ENCODE measurements at places on chromosomes 6 and 20. TPM values are rescaled to one million over a fixed set of nuclear protein-coding genes. Genes with fewer than 3 reads are reported as not detected.

The SLC26A8 gene
- total RNA-seq = not detected

The LTB gene
- 1,185 TPM for total RNA-seq

The PDSS2 gene
- 11.8 TPM for total RNA-seq

The TGM3 gene
- not detected for total RNA-seq

The RAET1L gene
- total RNA-seq = not detected

The C4B gene
- 5.0 TPM for total RNA-seq

The POPDC3 gene
- not detected for total RNA-seq

The CST5 gene
- total RNA-seq = not detected

The RTF2 gene
- total RNA-seq = 121 TPM

- DNase-seq = no peak
Measured at GRCh38 chr6:105292689-105293339, 110.1 kb downstream of the PREP start.

DNA sequence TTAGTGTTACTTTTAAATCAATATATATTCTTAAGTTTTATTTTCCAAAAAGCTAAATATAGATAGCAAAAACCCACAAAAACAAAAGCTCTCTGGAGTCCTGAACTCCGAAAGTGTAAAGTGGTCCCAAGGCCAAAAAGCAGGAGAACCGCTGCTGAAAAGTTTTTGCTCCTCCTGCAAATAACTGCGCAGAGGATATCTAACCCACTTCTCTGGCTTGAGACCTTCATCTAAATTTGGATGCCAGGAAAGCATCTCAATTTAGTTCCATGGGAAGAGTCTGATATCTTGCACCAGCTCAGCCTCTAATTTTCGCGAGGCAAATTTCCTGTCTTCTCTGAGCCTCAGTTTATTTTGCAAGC is 523 bp downstream of the MRPS10 start:
- no peak for DNase-seq

DNA sequence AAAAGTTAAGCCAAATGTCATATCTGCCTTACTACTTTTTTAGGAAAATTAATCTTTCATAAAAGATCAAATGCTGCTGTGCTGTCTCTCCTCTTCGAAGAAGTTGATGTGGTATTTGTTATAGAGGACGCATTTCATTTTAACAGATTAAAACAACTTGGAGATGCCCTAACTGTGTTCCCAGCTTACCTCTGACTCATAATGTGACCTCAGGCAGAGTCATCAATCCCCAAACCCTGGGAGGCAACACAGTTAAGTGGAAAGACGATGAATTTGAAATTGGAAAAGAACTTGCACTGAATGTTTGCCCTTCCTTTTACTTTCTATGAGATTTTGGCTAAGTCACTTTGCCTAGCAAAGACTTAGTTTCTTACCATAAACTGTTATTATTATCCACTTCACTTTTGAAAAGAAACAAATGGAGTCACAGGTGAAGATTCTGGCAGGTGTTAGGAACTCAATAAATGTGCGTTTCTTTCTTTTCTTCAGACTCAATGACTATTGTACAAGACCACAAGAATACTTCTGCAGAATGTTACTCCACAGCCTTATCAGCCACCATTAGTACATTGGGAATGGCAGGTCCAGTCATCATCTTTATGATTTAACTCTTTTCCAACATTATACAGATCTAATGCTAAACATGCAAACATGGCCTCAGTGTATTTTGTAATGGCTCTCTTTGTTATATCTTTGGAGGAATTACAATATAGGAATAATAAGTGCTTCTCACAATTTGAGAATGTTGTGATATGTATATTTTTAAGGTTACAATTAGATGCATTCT is 102.6 kb downstream of the COL21A1 start:
- DNase-seq = no peak

GRCh38 chr6:168227840-168228239 is 91.7 kb downstream of the DACT2 start:
- DNase-seq = no peak

DNA sequence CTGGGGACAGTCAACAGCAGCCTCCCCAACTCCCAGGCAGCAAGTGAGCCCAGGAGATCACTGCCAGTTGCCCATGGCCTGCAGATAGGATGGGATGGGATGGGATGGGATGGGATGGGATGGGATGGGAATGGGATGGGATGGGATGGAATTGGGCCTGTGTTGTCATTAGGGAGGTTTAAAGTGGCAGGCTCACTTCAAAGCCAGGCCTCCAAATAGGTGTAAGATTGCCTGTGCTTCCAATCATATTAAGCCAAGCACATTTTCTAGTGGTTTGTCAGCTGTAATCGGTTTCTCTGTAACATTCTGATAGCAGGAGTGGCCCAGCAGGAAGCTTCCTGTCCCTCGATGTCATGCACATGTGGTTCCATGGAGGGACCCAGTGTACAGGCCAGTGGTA is 82.7 kb upstream of the NXT1 start:
- DNase-seq = no peak

- no peak for DNase-seq
Measured at GRCh38 chr20:11145616-11146015, 471.8 kb upstream of the JAG1 start.

DNA sequence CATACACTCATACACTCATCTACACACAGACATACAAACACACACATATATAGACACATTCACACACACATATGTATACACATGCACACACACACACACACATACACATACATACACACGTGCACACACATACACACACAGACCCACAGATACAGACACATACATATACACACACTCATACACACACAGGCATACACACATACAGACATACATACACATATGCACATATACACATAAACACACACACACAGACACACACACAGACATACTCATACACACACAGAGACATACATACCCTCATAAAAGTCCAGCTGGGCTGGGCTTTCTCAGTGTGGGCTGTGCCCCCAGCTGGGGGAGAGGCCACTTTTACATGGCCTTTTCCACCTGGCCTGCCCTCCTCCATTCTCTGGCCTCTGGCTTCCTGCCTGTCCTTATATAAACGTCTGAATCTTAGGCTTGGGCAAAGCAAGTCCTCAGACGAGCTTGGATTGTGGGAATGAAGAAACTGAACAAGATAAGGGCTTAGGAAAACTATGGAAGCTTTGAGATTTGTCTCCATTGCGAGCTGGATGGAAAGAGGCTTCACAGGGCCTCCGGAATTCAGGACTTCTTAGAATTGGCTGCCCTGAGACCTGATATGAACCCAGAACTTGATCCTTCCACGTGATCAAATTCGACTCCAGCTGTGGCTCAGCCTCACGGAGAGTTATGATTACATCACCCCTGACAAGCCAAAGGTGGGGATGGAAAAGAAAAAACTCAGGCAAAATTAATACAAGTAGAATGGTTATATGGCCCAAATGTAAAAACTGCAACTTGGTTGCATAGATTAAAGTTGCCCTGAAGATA is 22.5 kb upstream of the CST3 start:
- DNase-seq = no peak

GRCh38 chr6:108113557-108114519 is 39.3 kb upstream of the OSTM1 start:
- DNase-seq = peak; percentile 23

- DNase-seq = no peak
Measured at GRCh38 chr6:93183531-93183972, 235.8 kb downstream of the EPHA7 start.

- DNase-seq = no peak
Measured at GRCh38 chr6:11434565-11435326, 102.8 kb upstream of the TMEM170B start.

DNA sequence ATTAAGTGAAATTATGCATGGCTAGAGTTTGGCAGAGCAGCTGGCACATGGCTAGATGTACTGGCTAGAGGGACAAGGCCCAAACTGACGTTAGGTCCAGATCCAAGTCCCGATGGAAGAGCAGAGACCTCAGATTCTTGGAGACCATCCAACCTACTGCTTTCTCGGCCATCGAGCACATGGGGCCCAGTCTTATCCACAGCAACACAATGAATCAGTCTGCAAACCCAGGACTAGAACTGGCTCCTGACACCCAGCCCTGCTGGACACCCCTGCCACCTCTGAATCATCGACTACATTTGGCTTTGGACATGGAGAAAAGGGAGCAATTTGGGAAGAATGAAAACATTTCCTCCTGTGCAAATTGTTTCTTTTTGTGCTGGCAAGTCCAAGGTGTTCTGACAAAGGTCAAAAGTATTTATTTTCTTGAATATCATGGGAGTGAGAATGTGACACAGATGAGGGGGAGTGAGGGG is 23.9 kb upstream of the YWHAB start:
- no peak for DNase-seq

DNA sequence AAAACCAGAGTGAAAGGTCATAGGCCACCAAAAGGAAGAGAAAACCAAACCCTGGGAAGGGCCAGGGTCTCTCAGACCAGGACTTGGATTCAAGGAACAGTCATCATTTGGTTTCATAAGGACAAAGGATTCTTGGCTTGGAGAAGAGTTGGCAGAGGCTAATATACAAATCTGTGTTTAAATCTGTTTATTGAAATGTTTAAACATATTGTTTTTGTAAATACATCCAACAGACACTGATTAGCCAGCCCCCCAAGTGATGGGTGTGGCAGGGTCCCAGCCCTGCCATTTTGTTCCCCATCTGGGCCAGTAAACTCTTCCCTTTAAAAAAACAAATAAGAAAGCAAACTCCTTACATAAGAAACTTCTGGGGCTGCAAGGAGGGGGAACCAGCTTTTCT is 6.1 kb upstream of the ZNF831 start:
- no peak for DNase-seq

DNA sequence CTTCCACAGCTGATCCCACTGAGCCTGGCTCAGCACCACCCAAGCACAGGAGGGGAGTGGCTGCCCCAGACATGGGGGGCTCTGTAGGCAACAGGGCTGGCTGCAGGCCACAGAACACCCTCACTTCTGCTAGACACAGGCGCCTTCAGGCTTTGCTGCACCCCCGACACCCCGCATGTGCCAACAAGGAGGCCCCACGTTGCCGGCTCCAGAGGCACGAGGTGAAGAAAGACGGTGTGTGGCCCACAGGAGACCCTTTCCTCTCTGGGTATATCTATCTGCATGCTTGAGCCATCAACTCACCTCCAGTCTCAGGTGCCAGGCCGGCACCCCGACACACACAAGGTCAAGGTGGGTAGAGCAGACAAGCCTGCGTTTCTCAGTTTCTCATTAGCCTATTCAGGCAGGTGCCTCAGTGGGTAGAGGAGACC is 158.3 kb downstream of the DLL1 start:
- DNase-seq = no peak

DNA sequence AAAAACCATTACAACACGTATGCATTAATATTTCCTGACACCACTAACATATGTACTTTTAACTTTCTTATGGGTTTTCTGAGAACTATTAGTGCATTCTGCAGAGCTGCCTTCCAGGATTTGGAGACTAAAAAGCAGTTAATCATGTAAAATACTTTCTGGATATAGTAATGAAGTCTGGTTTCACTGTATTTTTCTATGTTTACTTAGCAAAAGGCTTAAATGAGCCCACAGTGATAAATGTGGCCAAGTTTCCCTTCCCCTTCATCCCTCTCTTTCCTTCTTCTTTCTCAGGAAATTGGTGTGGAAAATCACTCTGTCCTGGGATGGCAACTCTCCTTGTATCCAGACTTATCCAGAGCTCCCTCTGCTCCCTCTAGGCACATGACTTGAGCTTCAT is 29.7 kb upstream of the ENPP1 start:
- DNase-seq = no peak

- DNase-seq = no peak
Measured at GRCh38 chr6:77678048-77678447, 25.2 kb downstream of the MEI4 start.

DNA sequence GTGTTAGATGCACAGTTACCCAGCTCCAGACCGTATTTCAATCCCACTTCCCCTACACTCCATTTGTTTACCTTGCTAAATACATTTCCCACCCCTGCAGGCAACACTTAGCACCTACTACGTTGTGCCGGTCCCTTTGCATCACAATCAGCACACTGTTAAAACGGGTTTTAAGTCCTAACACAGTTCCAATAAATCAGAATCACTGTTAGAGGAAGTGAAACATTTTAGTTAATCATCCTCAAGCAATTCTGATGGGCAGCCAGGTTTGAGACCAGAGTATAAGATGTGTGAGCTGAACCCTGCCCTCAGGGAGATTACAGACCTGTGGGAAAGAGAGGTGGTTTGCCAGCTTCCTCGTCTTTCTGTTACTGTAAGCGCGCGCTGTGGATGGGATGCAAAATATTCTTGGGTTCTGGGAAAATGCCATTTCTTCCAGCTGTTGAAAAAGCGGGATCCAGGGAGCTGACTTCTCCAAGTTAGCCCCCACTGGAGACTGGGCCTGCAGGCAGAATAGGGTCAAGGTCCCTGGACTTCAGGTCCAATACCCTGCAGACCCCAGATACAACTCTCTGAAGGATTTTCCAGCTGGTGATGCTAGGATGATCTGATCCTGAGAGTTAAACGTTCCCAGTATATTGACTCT is 3.1 kb downstream of the ZCCHC3 start:
- no peak for DNase-seq

DNA sequence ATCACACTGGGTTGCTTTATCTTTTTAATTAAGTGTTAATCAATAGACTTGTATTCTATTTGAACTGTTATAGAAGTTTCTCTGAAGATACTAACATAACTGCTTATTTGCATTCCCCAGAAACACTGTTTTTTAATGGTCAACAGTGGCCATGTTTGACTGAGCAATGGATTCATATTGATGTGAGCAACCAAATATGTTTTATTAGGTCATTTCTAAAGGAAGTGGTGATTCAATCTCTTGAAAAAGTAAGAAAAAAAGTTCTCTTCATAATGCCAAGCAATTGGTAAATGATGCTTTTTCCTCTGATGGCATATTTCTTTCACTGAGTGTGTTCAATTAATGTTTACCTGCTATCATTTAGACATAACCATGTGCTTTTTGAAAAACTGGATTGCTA is 593.0 kb upstream of the CITED2 start:
- DNase-seq = no peak

GRCh38 chr6:88650029-88650619 is 313.3 kb downstream of the RNGTT start:
- DNase-seq = no peak

DNA sequence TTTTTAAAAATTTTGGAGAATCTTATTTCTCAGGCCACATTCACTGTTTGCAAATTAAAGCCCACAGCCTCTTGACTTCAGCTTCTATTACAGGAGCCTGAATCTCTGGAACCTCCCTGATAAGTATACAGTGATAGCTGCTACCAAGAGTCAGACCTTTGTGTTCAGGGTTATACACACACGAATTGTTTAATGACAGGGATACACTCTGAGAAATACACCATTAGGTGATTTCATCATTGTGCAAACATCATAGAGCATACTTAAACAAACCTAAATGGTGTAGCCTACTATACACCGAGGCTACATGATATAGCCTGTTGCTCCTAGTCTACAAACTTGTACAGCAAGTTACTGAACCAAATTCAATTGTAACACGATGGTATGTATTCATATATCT is 473.9 kb downstream of the PKHD1 start:
- no peak for DNase-seq

GRCh38 chr6:107383705-107384104 is 75.7 kb downstream of the PDSS2 start:
- DNase-seq = no peak

- no peak for DNase-seq
Measured at GRCh38 chr6:128919412-128920180, 36.7 kb downstream of the LAMA2 start.

- DNase-seq = no peak
Measured at GRCh38 chr6:151536188-151536479, 42.3 kb downstream of the CCDC170 start.

- no peak for DNase-seq
Measured at GRCh38 chr20:46331611-46332361, 23.5 kb upstream of the CDH22 start.

- DNase-seq = no peak
Measured at GRCh38 chr6:35694462-35694861, 5.7 kb upstream of the FKBP5 start.

- DNase-seq = no peak
Measured at GRCh38 chr6:158405933-158406332, 93.7 kb downstream of the TULP4 start.

Data from activated CD4-positive, alpha-beta memory T cell treated with anti-CD3 and anti-CD28 coated beads, Interleukin-2, amount 10 ng/mL, durations not matched to agents 7 days and 5 days (primary cell).